ENCODE measurements at places on chromosomes 4 and X. TPM values are rescaled to one million over a fixed set of nuclear protein-coding genes. Genes with fewer than 3 reads are reported as not detected.

RIBC1 gene
- 1.6 TPM for total RNA-seq

FOXR2 gene
- total RNA-seq: not detected

UGT2B15 gene
- total RNA-seq: not detected

NDNF gene
- 0.36 TPM for total RNA-seq

SLC9B1 gene
- 1.2 TPM for total RNA-seq

EDNRA gene
- 10.8 TPM for total RNA-seq

MAOB gene
- total RNA-seq: not detected

TMEM175 gene
- total RNA-seq: 5.6 TPM

ITIH6 gene
- not detected for total RNA-seq

TMA16 gene
- total RNA-seq: 23.1 TPM

HELQ gene
- 44.8 TPM for total RNA-seq

HEPH gene
- 29.5 TPM for total RNA-seq

GAGE1 gene
- total RNA-seq: not detected

SRPK3 gene
- not detected for total RNA-seq

GRIA2 gene
- not detected for total RNA-seq

TEX11 gene
- total RNA-seq: not detected

LGI2 gene
- 0.54 TPM for total RNA-seq

NXT2 gene
- 24.3 TPM for total RNA-seq

ATOH1 gene
- total RNA-seq: not detected

EGF gene
- 0.09 TPM for total RNA-seq

VCX3A gene
- not detected for total RNA-seq

PALLD gene
- total RNA-seq: 15.5 TPM

P2RY4 gene
- 0.09 TPM for total RNA-seq

NEUROG2 gene
- not detected for total RNA-seq

GC gene
- total RNA-seq: not detected

DGAT2L6 gene
- total RNA-seq: not detected

SPANXC gene
- total RNA-seq: not detected

LINC00632 gene
- 10.9 TPM for total RNA-seq

LEF1 gene
- 0.63 TPM for total RNA-seq

CD40LG gene
- total RNA-seq: not detected

RAI2 gene
- 0.33 TPM for total RNA-seq

ANK2 gene
- 200 TPM for total RNA-seq

CTBP1 gene
- total RNA-seq: 141 TPM

ANXA10 gene
- 7.0 TPM for total RNA-seq

DGKK gene
- not detected for total RNA-seq

MAGED4 gene
- total RNA-seq: 14.7 TPM

ADH1B gene
- total RNA-seq: 535 TPM

Measured in fibroblast of the aortic adventitia (primary cell).